HS-5 (cell line): ENCODE measurements at places on chromosomes 1 and 21.

- DNase-seq, result no peak
Observed at GRCh38 chr1:96076589-96076988, 645.0 kb upstream of the PTBP2 start.

DNA sequence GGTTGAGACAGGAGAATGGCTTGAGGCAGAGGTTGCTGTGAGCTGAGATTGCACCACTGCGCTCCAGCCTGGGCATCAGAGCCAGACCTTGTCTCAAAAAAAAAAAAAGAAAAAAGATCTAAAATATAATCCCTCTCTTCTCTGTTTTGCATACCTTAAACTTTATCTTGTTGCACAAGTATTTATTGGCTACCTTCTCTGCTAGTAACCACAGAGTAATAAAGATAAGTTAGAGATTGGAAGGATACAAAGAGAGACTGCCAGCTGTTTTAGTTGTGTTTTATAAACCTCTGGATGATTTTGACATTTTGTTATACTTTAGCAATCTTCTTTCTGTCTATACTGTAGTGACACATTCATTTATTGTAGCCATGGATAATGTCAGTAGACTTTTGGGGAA is 27.7 kb downstream of the AGO3 start:
- DNase-seq, result no peak

DNA sequence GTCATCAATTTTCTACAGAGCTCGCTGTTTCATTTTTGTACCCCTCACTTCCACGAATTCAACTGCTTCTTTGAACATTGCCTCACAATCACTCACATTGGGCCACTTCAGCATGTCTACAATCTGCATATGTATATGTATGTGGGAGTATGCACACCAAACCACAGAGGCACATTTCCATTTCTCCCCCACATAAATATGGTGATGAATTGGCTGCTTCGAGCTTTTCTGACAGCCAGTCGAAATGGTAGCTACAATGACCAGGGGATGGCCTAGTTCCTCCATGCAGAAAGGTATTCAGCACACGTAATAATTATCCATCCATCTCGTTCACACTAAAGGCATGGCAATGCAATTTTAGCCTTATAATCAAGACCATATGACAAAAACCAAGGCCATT is 229.6 kb upstream of the ESRRG start:
- DNase-seq, result no peak

DNA sequence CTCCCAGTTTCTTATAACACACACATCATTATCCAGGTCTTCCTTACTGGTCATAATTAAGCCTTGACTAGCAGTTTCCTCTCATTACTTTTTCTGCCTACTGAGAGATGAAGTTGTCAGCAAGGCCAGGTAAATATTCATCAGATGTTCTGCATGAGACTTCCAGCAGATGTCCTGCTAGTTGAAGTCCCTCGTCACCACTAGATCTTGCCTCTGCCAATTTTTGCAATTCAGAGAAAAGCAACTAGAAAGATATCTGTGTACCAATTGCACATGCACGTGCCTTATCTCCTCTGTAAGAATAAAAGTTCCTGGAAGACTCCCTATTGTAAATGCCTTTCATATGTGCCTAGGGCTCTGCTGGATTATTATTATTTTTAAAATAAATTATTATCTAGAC is 18.3 kb downstream of the ACKR1 start:
- DNase-seq, result no peak

DNA sequence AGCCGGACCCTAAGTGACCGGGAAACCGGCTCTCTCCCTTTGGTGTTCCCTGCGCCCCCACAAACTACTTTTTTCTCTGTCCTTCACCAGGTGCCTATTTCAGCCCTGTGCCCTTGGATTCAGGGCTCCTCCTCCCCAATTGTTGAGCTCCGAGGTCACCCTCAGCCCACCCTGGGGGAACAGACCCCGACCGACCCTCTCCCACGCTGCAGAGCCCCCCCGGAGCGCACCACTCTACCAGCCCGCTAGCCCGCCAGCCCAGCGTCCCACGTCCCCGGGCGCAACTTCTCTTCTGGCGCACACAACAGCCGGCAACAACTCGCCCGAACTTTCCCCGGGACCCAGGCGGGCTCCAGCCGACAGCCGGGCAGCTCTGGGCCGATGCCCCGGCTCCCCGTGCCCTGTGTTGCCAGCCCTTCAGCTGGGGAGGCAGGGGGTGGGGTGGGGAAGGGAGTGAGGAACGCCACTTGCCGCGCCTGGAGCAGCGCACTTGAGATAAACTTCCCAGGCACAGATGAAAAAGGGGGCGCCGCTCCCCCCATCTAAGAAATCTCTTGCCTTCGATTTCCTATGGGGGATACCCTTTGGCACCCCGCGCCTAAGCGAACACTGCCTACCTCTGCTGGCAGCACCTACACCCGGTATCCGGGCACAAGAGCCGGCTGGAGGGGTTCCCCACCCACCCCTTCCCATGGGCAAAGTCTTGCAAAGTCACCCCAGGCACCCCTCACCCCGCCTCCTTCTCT is 997 bp downstream of the CASZ1 start:
- no peak for DNase-seq

DNA sequence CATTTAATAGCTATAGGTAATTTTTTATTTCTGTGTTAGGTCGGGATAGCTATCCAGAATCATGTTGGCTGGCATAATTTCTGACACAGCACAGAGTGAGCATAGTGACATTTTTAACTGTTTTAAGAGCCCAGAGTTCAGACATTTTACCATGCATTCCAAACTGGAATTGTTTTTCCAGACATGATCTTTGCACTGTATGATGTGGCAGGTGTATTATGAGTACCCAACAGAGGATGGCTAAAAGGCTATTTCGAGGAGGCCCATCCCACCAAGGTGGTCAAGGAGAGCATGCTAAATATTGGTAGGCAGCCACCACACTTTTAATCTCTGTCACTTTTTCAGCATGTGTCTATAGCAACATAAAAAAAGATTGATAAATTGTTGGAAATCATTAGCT is 137.3 kb upstream of the ST6GALNAC5 start:
- no peak for DNase-seq

DNA sequence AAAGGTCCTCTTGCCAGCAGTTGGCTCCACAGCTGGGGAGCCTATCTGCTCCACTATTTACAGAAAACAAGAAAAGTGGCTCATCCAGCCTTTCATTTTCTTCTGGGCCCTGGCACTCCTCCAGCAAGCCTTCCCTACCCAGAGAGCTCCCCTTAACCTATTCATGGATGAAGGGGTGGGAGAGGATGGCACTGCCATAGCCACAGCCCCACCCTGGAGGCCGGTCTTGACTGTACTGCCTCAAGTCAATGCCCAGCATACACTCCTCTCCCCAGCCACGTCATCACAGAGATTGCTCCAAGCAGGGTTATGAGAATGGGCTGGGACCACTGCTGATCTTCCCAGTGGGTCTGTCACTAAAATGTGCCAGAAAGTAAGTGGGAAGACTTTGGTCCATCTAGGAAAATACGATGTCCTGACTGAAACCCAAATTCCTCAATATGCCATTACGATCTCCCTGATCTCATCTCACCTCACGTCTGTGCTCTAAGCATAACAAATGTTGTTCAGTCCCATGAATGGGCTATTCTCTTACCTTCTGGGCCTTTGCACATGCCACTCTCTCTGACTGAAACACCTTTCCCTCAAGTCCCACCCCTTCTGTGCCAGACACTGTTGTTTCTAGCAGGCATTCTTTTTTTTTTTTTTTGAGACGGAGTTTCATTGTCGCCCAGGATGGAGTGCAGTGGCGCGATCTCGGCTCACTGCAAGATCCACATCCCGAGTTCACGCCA is 21.4 kb upstream of the PTAFR start:
- no peak for DNase-seq

DNA sequence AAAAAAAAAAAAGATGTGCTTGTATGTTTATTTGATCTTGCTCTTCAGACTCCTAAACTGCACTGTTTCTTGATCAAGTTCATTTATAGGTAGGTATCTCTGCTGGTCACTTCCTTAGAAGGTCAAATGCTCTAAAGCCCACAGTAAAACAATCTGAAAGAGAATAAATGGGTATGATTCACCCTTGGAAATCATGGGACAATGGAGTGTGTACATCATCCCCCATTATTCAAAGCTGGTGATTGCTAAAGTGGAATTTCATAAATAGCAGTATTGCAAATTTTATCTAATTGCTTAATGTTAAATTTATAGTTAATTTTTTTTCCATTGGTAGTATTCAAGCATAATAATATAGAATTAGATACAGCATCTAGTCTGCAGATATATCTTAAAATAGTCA is 53.4 kb downstream of the MIER1 start:
- no peak for DNase-seq

- DNase-seq, result no peak
Observed at GRCh38 chr1:33257772-33258712, 1.8 kb downstream of the ZNF362 start.

DNA sequence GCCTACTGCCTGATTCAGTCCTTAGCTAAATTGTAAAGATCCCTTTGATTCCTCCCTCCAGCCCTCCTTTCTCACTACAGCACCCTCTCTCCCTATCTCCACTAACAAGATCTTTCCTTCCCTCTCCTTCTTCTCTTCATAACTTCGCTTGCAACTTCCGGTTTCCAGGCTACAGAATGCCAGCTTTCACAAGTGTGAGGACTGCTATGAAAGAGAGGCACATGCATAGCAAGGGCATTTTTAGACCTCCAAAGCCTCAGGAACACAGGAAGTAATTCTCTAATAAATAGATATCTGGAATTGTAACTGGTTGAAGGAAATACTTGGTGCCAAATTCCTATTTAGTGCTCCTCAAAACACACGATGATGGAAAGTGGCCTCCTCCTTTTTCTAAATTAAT is 196.7 kb downstream of the HLX start:
- DNase-seq, result no peak

DNA sequence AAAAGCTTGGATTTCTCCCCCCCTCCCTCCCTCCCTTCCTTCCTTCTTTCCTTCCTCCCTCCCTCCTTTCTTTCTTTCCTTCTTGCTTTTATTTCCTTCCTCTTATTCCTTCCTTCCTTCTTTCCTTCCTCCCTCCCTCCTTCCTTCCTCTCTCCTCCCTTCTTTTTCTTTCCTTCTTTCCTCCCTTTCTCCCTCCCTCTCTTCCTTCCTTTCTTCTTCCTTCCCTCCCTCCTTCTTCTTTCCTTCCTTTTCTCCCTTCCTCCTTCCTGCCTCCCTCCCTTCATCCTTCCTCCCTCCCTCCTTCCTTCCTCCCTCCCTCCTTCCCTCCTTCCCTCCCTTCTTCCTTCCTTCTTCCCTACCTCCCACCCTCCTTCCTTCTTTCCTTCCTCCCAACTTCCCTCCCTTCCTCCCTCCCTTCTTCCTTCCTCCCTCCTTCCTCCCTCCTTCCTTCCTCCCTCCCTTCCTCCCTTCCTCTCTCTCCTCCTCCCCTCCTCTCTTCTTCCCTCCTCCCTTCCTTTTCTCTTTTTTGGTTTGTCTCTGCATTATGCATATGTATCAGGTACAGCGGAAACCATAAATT is 22.8 kb downstream of the WDR64 start:
- DNase-seq, result no peak

GRCh38 chr1:201554190-201554600 is 15.3 kb downstream of the NAV1 start:
- DNase-seq, result no peak

GRCh38 chr1:34796990-34797389 is 4.2 kb downstream of the GJA4 start:
- DNase-seq, result no peak

DNA sequence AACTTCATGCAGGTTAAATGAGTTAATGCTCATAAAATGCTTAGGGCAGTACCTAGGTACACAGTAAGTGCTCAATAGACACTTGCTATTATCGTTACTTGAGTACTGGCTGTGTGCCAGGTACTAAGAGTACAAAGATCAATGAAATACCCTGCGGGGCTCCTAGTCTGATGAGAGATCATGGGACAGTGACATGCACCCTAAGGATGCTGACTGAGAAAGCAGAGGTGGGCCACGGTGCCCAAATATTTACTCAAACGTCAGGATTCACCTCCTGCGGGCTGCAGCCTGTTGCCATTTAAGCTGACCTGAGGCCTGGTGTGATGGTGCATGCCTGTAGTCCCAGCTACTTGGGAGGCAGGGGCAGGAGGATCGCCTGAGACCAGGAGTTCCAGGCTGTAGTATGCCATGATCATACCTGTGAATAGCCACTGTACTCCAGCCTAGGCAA is 19.8 kb upstream of the LUZP1 start:
- no peak for DNase-seq

DNA sequence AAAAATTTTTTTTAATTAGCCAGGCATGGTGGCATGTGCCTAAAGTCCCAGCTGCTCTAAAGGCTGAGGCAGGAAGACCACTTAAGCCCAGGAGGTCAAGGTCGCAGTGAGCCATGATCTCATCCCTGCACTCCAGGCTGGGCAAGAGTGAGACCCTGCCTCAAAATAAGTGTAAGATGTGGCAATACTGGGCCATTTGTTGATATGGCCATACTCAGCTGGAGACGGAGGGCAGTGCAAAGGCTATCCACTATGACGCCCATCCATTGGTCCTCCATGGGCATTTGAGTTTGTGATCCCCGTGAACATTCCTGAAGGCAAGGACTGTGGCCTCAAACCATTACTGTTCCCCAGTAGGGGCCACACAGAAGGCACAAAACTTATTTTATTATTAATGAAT is 1.5 kb downstream of the CASP9 start:
- DNase-seq, result no peak

GRCh38 chr1:179818260-179818659 is 59.3 kb downstream of the TOR1AIP2 start:
- no peak for DNase-seq

GRCh38 chr1:182617734-182618351 is 13.7 kb upstream of the RGS16 start:
- DNase-seq, result no peak

GRCh38 chr1:33837635-33838034 is 26.2 kb upstream of the HMGB4 start:
- no peak for DNase-seq

DNA sequence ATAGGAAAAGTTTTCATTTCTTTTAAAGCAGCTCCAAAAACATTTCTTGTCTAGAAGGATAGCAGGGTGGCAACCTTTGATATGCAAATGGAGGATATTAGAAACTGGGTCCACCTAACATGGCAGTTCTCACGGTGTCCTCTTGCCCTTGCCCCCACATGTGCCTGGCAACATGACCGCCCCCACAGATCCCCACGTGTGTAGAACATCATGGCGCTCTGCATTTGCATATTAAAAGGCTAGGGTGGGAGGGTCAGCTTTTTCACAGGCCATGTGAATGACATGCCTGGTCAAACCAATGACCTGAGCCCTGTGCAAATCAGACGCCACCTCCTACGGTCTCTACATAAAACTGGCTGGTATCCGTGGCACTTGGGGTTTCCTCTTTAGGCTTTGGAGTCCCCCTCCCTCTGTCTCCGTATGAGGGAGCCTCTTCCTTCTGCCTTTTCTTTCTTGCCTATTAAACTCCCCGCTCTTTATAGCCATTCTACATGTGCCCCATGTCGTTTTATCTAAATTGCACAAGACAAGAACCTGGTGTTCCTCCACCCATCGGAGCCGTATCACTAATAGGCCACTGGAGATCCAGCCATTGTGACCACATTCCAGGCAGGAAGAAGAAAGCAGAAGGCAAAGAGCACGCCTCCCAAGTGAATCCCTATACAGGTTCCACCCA is 71.3 kb downstream of the WDR4 start:
- no peak for DNase-seq

DNA sequence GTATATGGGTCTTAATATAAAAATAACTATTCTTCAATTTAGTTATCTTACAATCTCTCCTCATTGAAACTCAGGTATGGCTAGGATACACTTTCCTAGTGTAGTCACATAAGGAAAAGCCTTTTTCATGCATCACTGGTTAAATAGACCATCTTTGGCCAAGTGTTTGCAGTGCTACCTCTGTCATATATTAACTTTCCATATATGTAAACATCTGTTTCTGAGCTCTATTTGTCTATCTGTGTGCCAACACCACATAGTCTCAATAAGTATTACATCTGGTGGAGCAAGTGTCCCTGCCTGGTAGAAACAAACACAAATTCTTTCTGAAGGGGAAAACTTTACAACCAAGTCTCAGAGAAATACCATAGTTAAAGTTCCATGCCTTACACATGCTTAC is 134.6 kb downstream of the TSEN15 start:
- no peak for DNase-seq
